ENCODE measurements at places on chromosomes 11 and 22.

GRCh38 chr11:24859801-24860300, 363.0 kb downstream of the LUZP2 start:
- no peak for DNase-seq

- DNase-seq = no peak
These were observed 12.3 kb downstream of the ARFGAP3 start for GRCh38 chr22:42844756-42845155.

GRCh38 chr11:118841469-118842242, 42.0 kb upstream of the CXCR5 start:
- no peak for DNase-seq

DNA sequence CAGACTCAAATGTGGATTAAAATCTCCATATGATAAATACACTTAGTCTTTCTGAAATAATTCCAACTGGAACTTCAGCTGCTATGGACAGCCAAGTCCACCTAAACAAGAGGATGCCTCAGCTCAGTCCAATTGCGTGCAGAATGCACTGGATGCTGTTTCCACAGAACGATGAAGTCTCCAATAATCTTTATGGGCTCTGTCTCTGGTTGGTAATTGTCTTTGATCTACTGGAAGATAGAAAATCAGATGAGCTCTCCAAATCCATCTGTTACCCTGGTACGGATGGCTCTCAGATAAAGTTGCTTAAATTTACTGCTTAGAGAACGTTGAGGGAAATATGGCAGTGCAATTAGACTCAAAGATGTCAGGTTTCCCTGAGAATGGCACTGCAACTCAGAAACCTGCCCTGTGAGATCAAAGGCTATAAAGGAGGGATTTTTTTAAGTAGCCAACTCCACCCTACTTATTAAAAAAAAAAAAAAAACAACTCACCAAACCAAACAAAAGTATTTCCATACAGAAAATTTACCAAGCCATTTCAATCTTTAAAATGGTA, 859 bp upstream of the BIRC3 start:
- DNase-seq = peak; percentile 90

- no peak for DNase-seq
These were observed 21.5 kb downstream of the RPL27A start for GRCh38 chr11:8704136-8704535.

DNA sequence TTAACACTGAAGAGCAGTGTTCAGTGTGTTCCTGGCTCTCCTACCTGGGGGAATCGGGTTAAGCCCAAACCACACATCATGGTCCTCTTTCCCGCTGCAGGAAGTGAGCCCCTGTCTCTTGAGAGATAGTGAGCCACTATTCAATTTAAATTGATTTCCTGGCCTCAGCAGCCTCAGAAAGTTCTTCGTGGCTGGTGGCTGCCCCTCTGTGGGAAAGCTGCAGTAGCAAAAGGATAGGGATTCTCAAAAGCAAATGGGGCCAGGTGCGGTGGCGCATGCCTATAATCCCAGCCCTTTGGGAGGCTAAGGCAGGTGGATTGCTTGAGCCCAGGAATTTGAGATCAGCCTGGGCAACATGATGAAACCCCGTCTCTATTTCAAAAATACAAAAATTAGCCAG, 49.1 kb upstream of the CD5 start:
- DNase-seq = no peak

DNA sequence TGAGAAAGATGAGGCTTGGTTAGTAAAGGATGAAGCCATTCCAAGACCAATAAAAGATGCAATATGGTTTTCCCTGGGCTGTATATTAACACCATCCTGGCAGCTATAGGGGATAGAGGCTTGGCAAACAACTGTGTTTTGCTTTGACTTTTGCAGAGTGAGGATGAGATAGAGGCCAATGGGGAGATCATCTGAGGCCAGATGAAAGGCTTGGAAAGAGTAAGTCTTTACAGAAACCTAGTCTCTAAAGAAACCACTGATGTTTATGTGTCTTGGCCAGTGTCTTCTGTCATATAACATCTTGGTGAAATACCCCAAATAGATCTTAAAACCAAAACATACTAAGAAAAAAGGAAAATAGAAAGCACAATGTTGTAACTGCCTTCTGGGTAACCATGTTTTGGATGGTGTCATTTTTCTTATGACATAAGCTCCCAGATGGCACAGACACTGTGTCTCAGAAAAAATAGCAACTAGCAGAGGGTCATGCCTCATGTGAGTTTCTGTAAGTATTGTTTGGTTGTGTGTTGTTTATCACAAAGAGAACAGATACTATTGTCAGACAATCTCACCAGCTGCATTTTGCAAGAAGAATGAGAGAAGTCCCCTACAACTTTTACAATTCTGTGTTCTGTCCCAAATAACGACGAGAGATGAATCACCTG, 305.4 kb downstream of the ST3GAL4 start:
- DNase-seq = no peak

All from umbilical cord (tissue), 2 donors.